ENCODE measurements at places on chromosomes 4 and X.

DNA sequence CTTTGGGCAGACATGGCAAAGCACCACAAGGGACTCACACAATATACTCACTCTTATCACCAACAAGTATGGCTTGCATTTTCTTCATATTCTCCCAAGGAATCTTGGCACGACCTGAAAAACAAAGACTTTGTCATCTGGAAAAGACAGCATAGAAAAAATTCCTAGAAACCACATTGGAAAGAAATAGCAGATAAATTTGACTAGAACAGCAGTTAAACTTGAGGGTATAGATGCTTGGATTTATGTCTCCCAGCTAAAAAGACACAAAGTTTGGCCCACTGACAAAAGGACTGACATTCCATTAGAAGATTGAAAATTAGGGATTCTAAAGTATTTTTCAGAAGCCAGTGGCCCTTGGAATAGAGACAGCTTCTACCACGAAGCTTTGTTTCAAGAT is 6.9 kb upstream of the VEGFC start:
- DNase-seq: no peak

GRCh38 chr4:184424279-184424678 is 50.1 kb downstream of the IRF2 start:
- no peak for DNase-seq

DNA sequence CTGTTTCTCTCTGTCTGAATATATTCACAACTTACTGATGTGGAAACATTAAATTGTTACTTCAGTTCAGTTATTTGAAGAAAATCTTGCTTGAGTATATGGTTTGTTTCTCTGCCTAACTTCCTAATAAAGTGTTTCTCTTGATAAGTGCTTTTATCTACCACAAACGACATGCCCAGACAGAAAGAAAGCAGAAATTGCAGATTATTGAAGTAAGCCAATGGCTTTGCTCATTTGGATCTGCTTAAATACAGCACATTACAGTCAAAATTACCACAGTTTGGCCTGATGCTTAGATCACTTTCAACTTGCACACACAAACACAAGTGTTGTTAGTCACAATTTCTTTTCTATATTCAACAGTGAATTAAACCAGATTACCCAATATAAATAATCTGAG is 68.0 kb downstream of the ATOH1 start:
- no peak for DNase-seq

- DNase-seq: no peak
These were observed 117.1 kb downstream of the SPANXA1 start for GRCh38 chrX:141467442-141467841.

GRCh38 chrX:41128955-41129354 is 43.7 kb downstream of the USP9X start:
- DNase-seq: no peak

GRCh38 chr4:58636381-58636780 is 1526.2 kb upstream of the IGFBP7 start:
- no peak for DNase-seq

GRCh38 chr4:157242871-157243270 is 22.3 kb downstream of the GRIA2 start:
- no peak for DNase-seq

DNA sequence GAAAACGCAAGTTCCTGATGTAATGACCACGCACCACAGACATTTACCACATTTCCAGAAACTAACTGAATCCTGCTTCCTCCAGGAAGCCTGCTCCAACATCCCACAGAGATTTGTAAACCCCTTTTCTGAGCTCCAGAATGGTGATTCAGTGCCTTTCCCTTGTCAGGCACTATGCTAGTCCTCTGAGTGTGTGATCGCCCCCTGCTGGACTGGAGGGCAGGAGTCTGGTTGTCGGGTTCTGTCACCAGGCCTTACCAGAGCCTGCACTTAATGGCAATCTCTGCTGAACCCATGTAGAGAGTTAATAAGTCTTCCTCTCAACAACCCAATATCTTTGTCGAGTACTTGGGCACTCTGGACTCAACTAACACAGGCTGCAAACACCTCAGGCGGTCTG is 14.5 kb upstream of the KDM5C start:
- DNase-seq: no peak

DNA sequence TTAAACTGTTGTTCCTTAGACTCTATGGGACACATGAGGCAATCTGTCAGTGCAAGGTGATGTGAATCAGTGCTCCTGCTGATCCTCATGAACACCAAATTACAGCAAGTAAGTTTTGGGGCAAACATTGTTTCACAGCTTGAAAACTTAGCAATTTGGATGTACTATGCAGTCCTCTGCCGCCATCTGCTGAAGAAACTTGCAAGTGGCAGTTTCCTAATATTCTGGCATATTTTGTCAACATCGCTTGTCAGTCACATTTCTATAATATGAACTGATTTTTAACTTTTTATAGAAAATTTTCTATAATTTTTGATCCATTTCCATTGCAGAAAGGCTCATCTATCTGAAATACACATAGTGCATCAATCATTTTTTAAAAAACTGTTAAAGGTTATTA is 56.3 kb downstream of the ZAR1 start:
- DNase-seq: peak; percentile 6

GRCh38 chr4:103753868-103754653 is 34.3 kb upstream of the TACR3 start:
- no peak for DNase-seq

GRCh38 chr4:148015058-148015457 is 283.2 kb downstream of the ARHGAP10 start:
- no peak for DNase-seq

GRCh38 chr4:159142681-159143384 is 40.0 kb downstream of the RAPGEF2 start:
- no peak for DNase-seq

DNA sequence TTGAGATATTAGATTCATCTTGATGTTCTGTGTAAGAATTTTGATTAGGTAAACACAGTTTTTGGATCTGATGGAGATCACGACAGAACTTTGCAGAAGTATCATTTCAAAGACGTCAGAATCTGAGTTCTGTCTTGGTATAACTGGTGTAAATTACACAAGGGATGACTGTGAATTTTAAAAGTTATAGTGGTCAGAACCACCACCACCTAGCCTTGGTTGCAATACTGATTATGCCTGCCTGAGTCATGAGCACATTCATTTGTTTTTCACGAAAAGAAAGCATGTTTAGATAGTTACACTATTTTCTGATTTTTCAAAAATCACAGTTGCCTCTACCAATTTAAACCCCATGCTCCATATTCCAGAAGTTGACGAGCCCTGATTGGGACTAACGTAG is 54.8 kb downstream of the ZFX start:
- no peak for DNase-seq

- peak; percentile 2 for DNase-seq
These were observed 431.8 kb downstream of the KCTD8 start for GRCh38 chr4:44016570-44017421.

DNA sequence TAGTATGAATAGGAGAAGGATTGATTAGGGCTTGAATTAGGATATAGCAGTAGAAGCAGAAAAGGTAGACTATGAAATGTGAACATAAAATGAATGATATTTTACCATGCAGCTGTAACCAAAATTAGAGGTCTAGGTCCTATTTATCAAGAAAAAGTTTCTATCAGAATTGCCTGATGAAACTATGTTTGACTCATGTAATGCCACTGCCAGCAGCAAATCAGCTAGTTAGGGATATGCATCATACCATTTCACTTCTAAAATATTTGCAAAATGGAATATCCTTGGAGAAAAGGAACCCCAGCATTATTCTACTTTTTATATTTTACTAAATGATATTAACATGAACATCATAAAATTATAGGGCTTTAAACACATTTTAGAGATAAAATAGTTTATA is 188.4 kb downstream of the WDFY3 start:
- no peak for DNase-seq

DNA sequence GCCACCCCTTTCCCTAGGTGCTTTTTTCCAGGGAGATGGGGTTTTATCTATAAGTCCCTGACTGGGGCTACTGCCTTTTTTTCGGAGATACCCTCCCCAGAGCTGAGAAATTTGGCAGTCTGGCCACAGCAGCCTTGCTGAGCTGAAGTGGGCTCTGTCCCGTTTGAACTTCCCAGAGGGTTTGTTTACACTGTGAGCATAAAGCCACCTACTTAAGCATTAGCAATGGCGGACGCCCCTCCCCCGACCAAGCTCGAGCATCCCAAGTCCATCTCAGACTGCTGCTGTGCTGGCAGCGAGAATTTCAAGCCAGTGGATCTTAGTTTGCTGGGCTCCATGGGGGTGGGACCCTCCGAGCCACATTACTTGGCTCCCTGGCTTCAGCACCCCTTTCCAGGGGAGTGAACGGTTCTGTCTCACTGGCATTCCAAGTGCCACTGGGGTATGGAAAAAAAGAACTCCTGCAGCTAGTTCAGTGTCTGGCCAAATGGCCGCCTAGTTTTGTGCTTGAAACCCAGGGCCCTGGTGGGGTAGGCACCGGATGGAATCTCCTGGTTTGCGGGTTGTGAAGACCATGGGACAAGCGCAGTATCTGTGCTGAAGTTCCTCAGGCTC is 456.4 kb upstream of the HTR2C start:
- DNase-seq: no peak

DNA sequence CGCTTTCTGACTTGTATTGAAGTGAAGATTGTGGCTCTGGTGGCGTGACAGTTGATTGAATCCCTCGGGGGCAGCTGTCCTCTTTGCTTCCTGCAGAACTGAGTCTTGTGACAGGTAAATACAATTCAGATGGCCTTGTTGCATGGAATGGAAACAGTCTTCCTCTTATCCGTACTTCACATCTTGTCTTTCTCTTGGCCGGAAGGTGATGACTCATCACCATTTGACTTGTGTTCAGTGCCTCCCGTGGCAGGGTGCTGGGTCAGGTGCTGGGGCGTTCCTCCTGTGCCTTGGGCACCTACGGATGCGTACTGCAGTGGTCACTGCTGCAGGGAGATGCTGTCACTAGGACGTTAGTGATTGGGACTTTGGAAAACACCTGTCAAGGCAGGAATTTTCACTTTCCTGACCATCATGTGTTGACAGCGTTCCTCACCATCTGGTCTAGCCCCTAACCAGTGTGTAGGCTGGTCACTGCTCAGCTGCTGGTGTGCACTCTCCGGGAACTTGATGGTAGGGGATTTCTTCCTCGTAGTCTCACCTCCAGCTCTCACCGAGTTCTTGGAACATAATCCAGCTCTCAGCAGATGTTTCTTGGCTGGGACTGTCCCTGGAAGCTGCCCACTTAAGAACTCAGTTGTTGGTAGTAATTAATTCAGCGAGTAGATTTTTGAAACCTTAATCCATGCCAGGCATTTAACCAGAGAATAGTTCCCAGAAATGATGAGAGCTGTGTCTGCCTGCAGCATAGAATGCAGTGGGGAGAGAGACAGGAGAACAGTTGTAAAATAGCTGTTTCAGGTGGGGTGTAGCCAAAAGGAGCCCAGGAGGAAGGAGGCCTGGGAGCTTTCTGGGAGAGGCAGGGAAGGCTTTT is 7.2 kb downstream of the TBC1D14 start:
- DNase-seq: no peak

GRCh38 chr4:6944301-6945051 is 34.9 kb downstream of the TBC1D14 start:
- no peak for DNase-seq

DNA sequence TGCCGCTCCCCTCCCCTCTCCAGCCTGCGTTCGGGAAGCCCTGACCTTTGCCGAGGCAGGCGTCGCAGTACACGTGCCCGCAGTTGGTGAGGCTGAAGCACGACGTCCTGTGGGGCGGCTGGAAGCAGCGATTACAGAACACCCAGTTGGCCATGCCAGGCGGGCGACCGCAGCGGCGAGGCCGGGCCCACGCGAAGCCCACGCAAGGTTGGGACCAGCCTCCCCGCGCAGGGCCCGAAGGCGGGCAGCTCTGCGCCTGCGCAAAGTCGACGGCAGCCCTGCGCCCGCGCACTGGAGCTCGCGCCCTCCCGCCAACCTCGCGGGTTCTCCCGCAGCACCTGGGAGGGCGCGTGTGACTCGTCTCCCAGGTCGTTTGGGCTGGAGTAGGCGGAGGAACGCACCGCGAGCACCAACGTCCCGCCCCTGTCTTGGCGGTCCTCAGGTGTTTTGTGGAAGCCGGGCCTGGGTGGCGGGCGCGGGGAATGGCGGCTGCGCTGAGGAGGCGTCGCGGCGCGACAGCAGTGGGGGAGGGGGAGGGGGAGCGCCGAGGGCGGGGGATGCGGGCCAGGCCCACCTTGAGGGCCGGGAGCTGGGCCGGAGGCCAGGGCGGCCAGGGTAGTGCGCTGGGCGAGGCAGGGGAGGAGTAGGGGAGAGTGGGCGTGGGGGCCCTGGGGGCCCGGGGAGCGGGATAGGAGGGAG is at the start of gene RNF212:
Gene RNF212, minus strand, starts transcription at position 254 of the 699 bp plus-strand sequence. Its CDS starts 100 bp downstream, at position 154.
- DNase-seq: no peak

DNA sequence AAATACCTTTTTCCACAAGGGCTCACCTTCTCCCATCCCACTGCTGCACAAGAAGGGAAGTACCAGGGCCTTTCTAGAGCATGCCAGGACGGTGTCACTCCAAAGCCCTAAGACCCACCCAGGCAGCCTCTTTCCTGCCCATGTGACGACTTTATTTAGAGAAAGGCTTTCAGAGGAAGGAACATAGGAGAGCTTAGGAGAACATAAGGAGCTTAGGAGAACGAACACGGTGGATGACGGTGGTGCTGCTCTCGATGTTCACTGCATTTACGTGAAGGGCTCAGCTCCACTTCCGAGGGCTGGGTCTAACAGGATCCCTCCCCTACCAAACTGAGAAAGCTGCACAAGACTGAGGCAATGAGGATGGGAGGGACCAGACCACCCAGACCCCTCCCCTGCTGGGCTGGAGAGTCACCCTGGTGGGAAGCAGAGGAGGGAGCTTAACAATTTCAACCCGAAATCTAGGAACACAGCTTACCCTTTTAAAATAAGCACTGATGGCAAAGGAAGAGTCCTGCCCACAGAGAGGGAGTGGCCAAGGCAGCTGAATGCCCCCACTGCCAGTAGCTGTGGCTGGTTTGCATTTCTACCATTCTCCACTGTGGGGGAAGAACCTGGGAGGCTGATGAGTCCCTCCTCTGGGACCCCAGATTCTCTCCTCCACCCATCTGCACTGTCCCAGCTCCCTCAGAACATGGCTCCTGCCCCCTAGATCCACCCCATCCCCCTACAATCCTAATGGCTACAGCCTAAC is 29.8 kb downstream of the ZFYVE28 start:
- no peak for DNase-seq

DNA sequence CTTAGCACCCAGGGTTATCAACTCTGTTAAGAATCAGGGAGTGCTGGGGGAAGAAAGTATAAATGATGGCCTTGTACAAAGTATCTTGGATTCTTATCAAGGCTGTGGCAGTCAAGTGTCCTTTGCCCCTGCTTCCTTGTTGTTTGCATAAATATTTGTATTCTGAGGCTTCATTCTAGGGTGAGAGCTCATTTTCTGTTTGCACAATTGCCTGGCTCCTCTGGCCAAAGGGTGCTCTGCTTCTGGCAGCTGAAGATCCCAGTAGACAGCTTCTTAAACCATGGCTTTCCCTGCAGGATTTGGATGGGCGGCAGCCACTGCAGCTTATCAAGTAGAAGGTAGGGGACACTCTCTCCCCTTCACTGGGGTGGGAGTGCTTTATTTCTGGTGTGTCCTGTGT is at the start of gene GBA3:
Gene GBA3, plus strand, starts transcription at position 202 of the 400 bp plus-strand sequence.
- DNase-seq: no peak

- DNase-seq: no peak
These were observed 587 bp downstream of the TIMM8A start for GRCh38 chrX:101347859-101348451.

- no peak for DNase-seq
These were observed 28.2 kb downstream of the DCAF12L2 start for GRCh38 chrX:126137899-126138298.

- no peak for DNase-seq
These were observed 402.4 kb upstream of the NDST4 start for GRCh38 chr4:115515772-115516171.
